ENCODE measurements at places on chromosomes 12 and 14. TPM values are rescaled to one million over a fixed set of nuclear protein-coding genes. Genes with fewer than 3 reads are reported as not detected.

Gene SRRM4
- total RNA-seq = not detected

Gene OAS3
- total RNA-seq = 13.7 TPM

DNA sequence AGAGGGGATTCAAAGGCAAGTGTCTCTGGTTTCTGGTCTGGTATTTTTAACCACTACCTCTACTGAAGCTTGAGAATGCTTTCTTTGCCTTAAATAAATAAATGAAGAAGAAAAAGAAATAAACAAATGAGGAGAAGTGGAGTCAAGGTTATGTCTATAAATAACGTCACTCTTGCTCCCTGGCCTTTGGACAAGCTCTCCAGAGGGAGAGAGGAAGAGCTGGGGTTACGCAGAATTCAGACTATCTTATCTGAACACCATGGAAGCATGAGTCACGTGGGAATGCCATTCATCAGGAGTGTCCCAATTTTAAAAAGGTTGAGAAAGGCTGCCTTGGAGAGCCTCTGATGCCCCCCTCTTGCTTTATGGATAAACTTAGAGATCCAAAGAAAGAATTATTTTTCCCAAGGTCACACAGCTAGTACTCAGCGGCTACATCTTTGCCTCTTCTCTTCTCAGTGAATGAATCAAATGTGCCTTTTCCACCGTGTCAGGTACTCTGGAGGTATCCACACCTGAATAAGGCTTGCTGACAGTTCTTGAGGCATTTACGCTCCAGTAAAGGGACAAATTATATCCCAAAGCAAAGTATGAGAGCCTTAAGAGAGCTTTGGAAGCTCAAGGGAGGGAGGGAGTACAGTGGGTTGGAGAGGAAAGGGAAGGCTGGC, 12.9 kb upstream of the MSI1 start:
- H3K27ac ChIP-seq = no peak overlapping the region
- H3K4me3 ChIP-seq = no peak overlapping the region
- no peaks in the 10 kb centered on the region for H3K36me3 ChIP-seq
- no peak for DNase-seq
- H3K4me1 ChIP-seq = no peaks in the 10 kb centered on the region

DNA sequence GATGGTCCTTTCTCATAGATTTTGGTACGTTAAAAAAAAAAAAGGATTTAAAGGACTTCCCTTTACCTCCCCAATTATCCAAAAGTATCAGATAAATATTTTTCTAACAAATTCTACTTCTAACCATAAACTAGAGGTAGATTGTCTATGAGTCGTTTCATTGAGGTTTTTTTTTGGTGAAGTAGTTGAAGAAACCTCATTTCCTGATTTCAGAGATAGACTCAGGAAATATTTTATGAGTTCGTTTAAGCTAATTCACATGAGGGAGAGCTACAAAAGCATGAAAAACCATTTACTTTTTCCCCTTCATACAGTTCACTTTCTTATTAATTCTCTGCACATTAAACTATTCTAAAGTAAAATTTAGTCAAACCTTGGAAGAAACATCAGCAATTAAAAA, 112.5 kb downstream of the RALGAPA1 start:
- no peak overlapping the region for H3K27ac ChIP-seq
- H3K4me3 ChIP-seq = no peak overlapping the region
- no peaks in the 10 kb centered on the region for H3K36me3 ChIP-seq
- H3K27me3 ChIP-seq = no peaks in the 10 kb centered on the region
- DNase-seq = no peak

GRCh38 chr12:123720141-123720814, 8.1 kb downstream of the ATP6V0A2 start:
- no peaks in the 10 kb centered on the region for H3K4me1 ChIP-seq
- H3K4me3 ChIP-seq = no peak overlapping the region
- H3K27me3 ChIP-seq = no peaks in the 10 kb centered on the region
- H3K36me3 ChIP-seq = peaks cover 20% of the 10 kb centered on the region

Gene CLEC4D
- total RNA-seq = not detected

Gene PMEL
- total RNA-seq = not detected

- H3K36me3 ChIP-seq = no peaks in the 10 kb centered on the region
- DNase-seq = no peak
- H3K27me3 ChIP-seq = no peaks in the 10 kb centered on the region
- no peaks in the 10 kb centered on the region for H3K4me1 ChIP-seq
- H3K27ac ChIP-seq = no peak overlapping the region
- H3K4me3 ChIP-seq = no peak overlapping the region
These were observed 68.4 kb upstream of the PPM1H start for GRCh38 chr12:63003223-63003819.

DNA sequence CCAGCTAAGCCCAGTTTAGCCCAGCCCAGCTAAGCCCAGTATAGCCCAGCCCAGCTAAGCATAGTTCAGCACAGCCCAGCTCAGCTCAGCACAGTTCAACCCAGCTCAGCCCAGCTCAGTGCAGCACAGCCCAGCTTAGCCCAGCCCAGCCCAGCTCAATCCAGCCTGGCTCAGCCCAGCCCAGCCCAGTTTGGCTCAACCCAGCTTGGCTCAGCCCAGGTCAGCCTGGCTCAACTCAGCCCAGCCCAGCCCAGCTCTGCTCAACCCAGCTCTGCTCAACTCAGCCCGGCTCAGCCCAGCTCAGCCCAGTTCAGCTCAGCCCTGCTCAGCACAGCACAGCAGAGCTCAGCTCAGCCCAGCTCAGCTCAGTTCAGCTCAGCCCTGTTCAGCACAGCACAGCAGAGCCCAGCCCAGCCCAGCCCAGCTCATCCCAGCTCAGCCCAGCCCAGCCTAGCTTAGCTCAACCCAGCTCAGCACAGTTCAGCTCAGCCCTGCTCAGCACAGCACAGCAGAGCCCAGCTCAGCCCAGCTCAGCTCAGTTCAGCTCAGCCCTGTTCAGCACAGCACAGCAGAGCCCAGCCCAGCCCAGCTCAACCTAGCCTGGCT, 330.9 kb downstream of the TMEM121 start:
- no peak overlapping the region for H3K4me3 ChIP-seq
- no peak for DNase-seq
- no peak overlapping the region for H3K27ac ChIP-seq
- H3K4me1 ChIP-seq = no peaks in the 10 kb centered on the region
- no peaks in the 10 kb centered on the region for H3K36me3 ChIP-seq
- no peaks in the 10 kb centered on the region for H3K27me3 ChIP-seq

GRCh38 chr14:104132981-104133380, 5.4 kb upstream of the KIF26A start:
- H3K27ac ChIP-seq = no peak overlapping the region
- no peak overlapping the region for H3K4me3 ChIP-seq
- DNase-seq = no peak

Gene KRT3
- not detected for total RNA-seq

DNA sequence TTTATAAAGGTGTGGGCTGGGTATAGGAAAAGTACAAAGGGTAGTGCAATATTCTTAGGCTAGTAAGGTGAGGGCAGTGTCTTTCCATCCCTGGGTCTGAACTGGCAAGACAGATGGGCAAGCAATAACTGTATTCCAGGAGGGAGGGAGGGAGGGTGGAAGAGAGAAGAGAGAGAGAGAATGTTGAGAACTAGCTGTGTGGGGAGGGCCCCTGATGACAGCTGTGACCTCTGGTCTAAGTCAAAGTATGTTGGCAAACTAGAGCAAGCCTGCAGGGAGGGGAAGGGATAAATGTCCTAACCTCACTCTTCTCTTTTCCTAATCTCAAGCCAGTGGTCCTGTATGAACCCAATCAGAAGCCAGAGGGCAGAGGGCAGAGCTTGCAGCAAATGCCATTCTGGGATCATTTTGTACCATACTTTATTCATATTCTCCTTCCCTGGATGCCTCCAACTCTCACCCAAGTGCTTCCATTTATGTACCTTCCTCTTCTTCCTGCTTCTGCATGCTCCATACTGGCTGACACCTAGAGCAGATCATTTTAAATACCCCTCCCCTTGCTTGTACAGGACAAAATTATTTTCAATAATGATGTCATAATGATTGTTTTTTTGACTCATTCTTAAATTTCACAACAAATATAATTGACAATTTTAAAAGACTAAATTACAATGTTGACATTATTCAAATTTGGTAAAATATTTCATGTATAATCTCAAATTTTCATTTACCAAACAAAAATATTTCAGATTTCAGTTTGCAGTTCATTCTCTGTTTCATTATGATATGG, 75.9 kb downstream of the AKAP6 start:
- no peak for DNase-seq
- no peak overlapping the region for H3K4me3 ChIP-seq
- no peaks in the 10 kb centered on the region for H3K27me3 ChIP-seq
- H3K4me1 ChIP-seq = no peaks in the 10 kb centered on the region

Gene TEX52
- not detected for total RNA-seq

All from thoracic aorta (tissue), 2 donors.